ENCODE measurements at places on chromosomes 13 and 19.

GRCh38 chr13:103030776-103031175 lies 35.4 kb downstream of the SLC10A2 start:
- DNase-seq, result no peak

DNA sequence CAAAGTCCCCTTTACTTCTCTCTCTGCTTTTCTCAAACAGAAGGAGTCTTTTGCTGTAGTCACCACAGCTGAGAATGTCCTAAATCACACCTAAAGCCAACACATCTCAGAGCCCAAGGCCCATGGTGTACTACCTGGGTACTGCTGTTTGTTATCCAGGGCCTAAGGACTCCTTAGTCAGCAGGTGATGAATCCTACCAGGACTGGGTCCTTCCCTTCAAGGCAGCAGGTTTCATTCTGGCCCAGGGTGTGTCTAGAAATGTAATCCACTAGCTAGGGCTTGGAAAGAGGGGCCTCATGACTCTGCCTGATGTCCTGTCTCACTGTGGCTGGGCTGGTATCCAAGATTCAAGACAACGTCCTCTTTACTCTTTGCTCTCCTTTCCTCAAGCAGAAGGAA lies 36.2 kb upstream of the ENOX1 start:
- no peak for DNase-seq

GRCh38 chr13:112732679-112733078 lies 42.8 kb downstream of the ATP11A start:
- DNase-seq, result no peak

DNA sequence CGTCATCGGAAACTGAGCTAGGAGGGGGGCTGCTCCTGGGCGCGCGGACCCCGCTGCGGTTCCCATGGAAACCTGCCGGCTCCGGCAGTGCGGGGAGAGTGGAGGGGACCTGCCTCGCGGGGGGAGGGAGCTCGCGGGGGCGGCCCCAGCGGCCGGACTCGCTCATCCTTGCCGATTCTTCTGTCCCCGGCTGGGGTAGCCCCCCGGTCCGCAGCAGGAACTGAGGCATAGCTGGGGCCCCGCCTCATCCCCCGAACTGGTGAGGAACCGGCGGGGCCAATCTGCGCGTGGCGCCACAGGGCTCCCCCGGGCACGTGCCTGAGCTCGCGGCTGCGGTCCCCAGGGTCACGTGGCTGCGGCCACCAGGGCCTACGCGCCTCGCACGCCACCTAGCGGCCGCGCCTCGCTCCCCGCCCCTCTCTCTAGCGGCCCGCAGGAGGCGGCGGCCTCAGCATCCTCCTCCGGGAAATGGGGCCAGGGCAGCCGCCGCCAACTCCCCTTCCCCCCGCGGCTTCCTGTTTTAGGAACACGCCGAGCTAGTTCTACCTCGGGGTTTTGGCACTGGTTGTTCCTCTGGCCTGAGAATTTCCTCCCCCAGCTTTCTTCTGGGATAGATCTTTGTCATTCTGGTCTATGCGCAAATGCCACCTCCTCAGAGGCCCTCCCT lies 1.7 kb upstream of the ELAVL3 start:
- peak; percentile 78 for DNase-seq

GRCh38 chr13:114222461-114222968 lies 12.2 kb upstream of the CDC16 start:
- DNase-seq, result peak; percentile 49

- DNase-seq, result no peak
Observed at GRCh38 chr13:97866346-97866745, 87.1 kb upstream of the IPO5 start.

DNA sequence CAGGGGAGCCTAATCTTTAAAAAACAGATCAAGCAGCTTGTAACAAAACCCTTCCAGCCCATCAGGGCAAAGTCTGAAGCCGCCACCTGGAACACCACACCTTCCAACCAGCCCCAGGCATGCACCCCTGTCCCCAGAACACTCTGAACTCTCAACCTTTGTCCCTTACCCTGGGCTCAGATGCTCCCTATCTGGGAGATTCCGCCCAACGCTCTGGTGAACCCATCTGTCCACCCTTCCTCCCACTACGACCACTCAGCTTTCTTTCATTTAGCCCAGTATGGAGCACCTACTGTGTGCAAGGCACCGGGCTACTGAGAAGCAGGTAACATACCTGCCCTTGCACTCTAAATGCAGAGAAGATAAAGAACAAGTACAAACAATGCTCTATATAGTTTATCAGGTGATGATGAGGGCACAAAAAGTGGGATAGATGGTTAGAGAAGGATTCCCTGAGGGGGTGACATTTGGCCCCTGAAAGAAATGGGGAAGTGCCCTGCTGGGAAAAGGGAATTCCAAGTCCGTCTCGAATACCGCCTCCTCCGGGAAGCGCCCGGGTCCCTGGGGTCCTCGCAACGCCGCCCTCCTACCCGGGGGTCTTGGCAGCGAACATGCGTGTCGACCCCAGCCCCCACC lies 629 bp downstream of the PEPD start:
- DNase-seq, result no peak

DNA sequence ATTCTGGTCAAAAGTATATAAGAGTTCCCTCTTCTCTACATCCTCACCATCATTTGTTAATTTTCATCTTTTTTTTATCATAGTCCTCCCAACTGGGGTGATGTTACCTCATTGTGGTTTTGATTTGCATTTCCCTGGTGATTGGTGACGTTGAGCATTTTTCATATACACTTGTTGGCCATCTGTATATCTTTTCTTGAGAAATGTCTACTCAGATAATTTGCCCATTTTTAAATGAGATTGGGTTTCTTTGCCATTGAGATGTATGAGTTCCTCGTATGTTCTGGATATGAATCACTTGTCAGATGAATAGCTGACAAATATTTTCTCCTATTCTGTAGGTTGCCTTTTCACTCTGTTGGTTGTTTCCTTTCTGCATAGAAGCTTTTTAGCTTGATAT lies 2.4 kb downstream of the CD33 start:
- no peak for DNase-seq

DNA sequence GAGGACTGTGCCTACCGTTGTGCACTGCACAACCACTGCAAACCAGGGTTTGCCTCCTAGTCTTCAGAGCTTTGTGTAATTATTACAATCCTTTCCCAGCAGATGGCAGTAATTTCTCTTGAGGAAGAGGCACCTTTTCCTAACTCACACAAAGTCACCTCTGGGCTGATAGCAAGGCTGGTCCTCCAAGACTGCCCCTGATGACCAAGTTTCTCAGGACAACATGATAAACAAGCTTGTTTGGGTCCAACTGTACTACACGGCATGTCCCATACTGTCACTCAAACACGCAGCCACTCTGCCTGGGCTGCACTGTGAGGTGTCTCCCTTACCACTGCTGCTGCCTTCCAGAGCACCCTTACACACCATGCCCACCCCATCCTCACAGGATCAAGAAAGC lies 39.3 kb downstream of the RFXAP start:
- no peak for DNase-seq

GRCh38 chr19:34711890-34712289 lies 22.2 kb upstream of the ZNF181 start:
- DNase-seq, result no peak

- no peak for DNase-seq
Observed at GRCh38 chr19:47330466-47330869, 1.5 kb upstream of the C5AR2 start.

DNA sequence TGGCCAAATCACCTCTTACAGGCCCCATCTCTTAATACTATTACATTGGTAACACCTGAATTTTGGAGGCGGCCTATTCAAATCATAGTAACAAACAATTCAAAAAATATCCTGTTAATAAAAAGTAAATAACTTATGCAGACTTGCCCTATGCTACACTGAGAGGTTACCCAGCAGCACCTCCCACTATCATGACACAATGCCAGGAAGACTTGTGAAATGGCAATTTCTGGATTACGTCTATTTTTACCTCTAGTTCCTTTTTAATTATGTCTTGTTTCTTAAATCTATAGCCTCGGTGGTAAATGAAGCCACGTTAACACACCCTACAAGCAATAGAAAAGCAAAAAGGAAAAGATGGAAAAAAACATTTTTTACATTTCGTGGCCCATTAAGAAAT lies 6.2 kb upstream of the DZIP1 start:
- DNase-seq, result no peak

GRCh38 chr13:29959603-29960002 lies 109.2 kb upstream of the UBL3 start:
- no peak for DNase-seq

DNA sequence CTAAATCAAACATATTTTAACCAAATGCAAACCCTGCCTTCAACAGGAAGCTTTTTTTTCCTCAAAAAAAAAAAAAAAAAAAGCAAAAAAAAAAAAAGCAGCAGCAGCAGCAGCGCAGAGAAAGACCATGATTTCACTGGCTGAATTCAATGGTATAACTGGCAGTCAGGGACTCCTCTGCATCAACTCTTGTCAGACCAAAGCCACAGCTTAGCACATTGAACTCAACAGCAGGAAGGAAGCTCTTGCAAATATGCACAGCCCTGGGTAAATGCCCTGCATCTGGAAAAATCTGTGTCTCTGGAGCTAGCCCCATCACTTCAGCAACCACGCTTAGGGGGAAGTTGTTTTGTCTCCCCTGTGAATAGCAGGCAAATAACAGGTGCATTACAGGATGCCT lies 17.6 kb upstream of the DHRS12 start:
- DNase-seq, result no peak

DNA sequence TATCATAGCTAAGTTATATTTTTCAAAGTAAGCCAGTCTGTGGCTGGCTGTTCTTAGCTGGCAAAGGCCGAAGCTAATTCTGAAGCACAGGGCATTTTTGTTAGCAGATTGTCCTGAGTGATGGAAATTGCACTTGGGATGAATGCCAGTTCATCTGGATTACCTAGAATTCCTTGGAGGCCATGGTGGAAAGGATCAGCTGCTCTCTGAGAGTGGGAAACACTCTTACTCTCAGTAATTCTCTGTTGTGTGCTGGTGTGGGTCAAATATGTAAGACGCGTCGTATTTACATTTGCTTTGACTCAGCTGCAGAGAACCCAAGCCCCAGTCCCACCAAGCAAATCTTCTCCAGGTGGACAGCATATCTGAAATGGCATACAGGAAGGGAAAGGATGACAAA lies 60.7 kb upstream of the C1QTNF9B start:
- no peak for DNase-seq

- DNase-seq, result no peak
Observed at GRCh38 chr13:75633285-75633684, 2.8 kb upstream of the LMO7 start.

DNA sequence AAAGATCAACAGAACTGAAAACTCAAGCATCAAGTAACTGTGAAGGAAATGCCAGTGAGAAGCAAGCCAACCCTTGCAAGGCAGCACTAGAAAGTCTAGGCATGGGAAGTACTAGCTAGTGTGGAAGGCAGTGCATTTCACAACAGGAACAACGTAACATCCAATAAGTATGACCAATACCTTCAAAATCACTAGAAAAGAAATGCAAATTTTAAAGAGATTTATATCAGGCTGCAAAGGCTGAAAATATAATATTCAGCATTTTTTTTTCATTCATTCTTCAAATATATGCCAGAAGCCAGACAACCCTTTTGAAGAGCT lies 121.9 kb downstream of the DLEU7 start:
- DNase-seq, result no peak
